ENCODE measurements at places on chromosomes 5 and 9.

DNA sequence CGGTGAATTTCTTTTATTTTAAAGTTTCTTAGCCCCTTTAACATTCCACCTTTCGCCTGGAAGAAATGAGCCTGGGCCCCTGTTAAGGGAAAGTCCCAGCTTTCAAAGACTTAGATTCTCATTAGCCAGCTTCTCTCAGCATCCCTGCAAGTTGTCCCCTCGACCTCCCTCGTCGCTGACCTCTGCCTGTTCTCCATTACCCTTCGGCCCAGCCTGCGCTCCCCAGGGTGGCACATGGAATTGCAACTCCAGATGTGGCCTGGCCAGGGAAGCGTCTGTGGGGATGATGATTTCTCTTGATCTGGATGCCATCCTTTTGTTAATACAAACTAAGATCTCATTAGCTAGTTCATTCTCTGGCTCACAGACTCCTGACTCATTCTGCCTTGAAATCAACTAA is 43.4 kb upstream of the FANCC start:
- no peak for DNase-seq

GRCh38 chr5:111585291-111585690 is 73.0 kb upstream of the STARD4 start:
- no peak for DNase-seq

- DNase-seq, result no peak
These were observed 20.2 kb upstream of the TNC start for GRCh38 chr9:115138151-115138550.

DNA sequence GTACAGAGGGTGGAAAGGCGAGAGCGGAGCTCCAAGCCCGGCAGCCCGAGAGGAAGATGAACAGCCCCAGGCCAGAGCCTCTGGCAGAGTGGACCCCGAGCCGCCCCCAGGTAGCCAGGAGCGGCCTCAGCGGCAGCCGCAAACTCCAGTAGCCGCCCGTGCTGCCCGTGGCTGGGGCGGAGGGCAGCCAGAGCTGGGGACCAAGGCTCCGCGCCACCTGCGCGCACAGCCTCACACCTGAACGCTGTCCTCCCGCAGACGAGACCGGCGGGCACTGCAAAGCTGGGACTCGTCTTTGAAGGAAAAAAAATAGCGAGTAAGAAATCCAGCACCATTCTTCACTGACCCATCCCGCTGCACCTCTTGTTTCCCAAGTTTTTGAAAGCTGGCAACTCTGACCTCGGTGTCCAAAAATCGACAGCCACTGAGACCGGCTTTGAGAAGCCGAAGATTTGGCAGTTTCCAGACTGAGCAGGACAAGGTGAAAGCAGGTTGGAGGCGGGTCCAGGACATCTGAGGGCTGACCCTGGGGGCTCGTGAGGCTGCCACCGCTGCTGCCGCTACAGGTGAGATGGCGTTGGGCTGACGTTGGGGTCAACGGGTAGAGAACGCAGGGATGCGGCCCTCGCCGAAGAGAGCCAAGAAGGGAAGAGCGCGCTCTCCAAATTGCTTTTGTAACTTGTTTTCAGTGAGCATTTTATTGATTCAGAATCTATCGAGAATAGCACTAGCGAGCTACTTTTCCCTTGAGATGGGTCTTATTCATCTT is at the start of gene PTGER4:
Gene PTGER4, plus strand, starts transcription at position 3 of the 769 bp plus-strand sequence. CDS start 1,079 bp downstream, outside the sequence.
- no peak for DNase-seq

DNA sequence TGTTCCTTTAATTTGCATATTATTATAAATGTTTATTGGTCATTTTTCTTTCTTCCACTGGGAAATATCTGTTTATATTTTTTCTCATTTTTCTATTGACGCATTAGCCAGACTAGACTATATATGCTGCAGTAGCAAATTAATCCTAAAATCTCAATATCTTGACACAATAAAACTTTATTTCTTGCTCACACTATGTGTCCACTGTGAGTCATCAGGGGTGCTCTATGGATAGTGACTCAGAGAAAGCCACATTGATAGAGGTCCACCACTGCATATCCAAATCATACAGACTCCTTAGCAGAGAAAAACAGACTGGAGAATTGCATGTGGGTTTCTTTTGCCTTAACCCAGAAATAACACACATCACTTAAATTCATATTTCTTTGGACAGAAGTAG is 20.8 kb downstream of the OR1L3 start:
- DNase-seq, result no peak

- DNase-seq, result no peak
These were observed 115.8 kb downstream of the ERCC6L2 start for GRCh38 chr9:95991326-95991725.

GRCh38 chr9:14315875-14316601 is 2.1 kb upstream of the NFIB start:
- no peak for DNase-seq

- no peak for DNase-seq
These were observed 142.0 kb upstream of the SH3GL2 start for GRCh38 chr9:17436854-17437253.

- no peak for DNase-seq
These were observed 34.2 kb upstream of the MIER3 start for GRCh38 chr5:56985936-56986625.

DNA sequence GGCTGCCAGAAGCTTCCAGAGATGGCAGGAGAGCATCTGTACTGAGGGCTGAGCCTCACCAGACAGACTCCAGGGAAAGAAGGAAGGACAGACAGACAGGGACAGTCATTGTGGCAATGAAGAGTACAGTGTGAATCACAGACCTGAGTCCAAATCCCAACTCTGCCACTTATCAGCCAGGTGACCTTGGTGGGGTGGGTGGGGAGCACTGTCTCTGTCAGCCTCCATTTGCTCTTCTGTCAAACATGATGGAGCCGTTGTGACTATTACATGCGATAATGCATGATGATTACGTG is 85.9 kb upstream of the FSTL4 start:
- DNase-seq, result no peak

DNA sequence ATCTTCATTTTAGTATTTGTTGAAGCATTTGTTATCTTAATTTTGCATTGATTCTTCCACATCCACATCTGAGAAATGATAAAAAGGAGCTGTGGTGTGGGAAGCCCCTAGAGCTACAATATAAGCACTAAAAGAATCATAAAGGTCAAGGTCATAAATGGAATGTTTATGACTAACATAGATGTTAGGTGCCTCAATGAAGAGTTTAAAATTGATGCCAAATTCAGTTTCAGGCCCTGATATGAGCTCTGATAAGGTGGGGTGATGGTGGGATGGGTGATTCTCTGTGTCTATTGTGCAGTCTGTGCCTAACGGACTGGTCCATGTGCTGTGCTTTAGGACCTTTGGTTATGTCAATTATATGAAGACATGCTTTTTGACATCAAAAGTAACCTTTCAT is 61.2 kb upstream of the CAMK4 start:
- no peak for DNase-seq

GRCh38 chr5:69432412-69433206 is 17.7 kb downstream of the MARVELD2 start:
- DNase-seq, result no peak

GRCh38 chr5:7320701-7321301 is 75.1 kb upstream of the ADCY2 start:
- DNase-seq, result no peak

DNA sequence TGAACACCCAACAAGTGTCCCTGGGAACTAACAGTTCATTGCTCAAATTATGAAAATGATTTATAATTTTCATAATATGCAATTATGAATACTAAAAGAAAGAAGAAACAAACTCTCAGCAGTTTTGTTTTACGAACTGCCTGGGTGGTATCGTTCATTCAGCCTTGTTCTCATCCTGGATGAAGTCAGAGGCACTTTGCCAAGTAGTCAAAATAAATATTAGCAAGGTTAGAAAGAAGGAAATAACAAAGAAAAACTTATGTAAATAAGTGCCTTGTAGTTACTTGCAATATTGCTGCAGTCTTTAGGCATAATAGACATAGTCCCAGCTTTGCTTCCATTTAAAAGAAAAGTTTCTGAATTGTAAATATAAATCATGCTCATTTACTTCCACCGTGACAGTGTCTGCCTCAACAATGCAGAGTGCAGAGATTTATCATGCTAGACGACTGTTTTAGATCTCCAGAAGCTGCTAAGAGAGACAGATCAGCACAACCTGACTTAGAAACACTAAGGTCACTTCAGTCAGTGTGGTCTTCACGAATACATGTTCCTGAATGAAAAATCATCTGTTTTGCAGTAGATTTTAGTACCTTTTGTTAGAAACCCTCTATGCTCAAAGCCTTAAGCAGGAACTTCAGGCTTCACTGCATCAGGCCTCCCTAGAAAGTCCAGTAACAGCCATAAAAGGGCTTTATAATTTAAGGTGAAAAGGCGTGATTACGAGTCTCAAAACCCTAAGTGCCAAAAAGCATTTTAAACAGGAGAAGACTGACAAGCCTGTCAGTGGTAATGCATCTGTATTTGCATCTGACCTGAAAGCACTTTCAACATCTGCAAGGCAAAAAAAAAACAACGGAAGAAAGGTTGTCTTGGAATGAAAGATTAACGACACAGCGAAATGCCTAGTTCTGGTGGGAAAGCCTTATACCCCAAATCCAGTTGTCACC is 92.1 kb downstream of the TMEM167A start:
- no peak for DNase-seq

GRCh38 chr9:124263800-124264426 is 6.2 kb downstream of the NEK6 start:
- no peak for DNase-seq

DNA sequence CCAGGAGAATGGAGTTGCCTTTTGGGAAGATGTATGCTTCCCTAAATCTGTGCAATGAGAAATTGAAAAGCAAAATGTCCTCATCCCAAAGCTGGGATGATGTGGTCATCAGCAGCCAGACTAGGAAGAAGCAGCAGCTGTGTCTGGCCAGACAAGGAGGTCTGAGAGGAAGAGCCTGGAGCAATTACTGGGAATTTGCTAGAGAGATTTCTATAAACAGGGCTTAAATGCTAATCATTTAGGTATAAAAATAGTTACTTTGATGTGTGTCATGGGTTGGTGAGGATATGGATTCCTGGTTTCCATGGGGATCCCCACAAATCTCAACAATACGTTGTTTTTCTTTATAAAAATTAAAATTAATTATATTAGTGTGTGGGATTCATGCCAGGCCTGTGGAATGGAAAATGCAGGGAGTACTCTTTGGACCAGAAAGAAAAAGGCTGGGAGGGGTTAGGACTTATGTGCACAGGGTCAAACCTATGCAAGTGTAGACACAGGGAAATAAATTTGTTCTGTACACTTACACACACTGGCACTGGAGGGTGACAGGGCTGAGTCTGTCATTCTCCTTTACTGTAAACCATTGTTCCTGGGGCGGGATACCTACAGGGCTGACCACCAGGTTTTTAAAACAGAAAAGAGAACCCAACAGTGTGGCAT is 58.7 kb upstream of the TRPC7 start:
- no peak for DNase-seq

DNA sequence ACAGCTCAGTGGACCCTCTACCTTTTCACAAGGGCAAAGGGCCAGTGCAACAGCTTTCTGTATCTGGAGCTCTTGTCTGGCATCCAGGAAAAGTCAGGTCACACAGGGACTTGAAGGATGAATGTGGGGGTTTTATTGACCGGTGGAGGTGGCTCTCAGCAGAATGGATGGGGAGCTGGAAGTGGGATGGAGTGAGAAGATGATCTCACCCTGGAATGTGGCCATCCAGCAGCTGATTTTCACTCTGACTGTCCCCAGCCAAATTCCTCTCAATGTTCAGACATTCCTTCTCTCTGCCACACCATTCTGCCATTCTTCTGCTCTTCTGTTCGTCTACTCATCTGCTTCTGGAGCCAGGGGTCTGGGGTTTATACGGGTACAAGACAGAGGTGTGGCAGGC is 1119.9 kb downstream of the TAF11L14 start:
- DNase-seq, result no peak

DNA sequence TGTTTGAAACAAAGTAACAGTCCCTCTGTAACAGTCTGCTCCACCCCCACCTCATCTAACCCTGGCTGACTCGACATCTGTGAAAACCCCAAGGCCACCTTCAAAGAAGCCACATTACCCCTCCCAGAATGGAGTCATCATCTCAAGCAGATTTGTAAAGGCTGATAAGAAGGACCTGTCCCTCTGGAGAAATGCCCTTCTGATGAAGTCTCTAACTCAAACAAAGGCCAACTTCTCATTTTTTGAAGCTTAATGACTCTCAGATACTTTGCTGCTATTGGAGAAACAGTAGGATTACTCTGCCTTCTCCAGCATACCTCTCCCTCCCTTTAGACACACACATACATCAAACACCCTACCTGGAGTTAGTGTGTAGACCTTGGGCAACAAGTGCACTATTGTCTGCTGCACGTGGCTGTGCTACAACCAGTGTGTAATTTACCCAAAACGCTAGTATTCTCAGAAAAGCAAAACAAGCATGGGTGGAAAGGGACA is 5.3 kb upstream of the SUSD1 start:
- DNase-seq, result no peak

- DNase-seq, result no peak
These were observed 88.2 kb upstream of the BASP1 start for GRCh38 chr5:17129093-17129849.

- no peak for DNase-seq
These were observed 76.6 kb upstream of the ASTN2 start for GRCh38 chr9:117491491-117491890.

DNA sequence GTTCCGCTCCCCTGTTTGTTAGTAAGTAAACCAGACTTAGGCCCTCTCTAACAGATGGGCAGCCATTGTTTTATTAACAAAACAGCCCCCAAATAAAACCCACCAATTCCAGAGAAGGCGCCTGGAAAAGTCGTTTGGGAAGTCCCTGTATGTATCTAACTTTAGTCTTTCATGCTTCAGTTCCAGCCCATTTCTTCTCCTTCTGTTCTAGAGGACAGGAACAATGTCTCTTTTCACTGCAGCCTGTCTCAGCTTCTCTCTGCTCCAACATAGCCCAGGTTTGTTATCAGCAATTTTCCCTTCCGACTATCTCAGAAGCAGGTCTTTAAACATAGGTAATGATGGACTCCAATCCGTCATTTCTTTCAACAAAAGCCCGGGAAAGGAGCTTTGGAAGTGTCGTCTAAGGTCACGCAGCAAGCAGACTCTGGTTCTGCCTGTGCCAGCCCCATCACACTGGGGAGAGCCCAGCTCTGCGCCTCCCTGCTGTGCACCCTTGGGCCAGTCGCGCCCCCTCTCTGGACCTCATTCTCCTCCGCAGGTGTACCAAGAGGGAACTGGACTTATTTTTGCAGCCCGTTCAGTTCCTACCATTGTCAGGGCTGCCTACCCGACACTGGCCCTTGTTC is 9.6 kb upstream of the AKNA start:
- DNase-seq, result no peak

- no peak for DNase-seq
These were observed 5.6 kb upstream of the IER5L start for GRCh38 chr9:129183495-129184218.

GRCh38 chr9:65458992-65459391 is 174.0 kb upstream of the FOXD4L5 start:
- DNase-seq, result no peak

- no peak for DNase-seq
These were observed 101.8 kb downstream of the TLE4 start for GRCh38 chr9:79673614-79674013.

GRCh38 chr5:106307265-106307664 is 1363.5 kb downstream of the EFNA5 start:
- DNase-seq, result no peak
